ENCODE measurements at places on chromosomes 5 and 9.

- DNase-seq = peak; percentile 12
Observed at GRCh38 chr9:97220894-97221477, 86.5 kb upstream of the CCDC180 start.

GRCh38 chr5:94746731-94747124 lies 128.3 kb downstream of the SLF1 start:
- peak; percentile 20 for DNase-seq

DNA sequence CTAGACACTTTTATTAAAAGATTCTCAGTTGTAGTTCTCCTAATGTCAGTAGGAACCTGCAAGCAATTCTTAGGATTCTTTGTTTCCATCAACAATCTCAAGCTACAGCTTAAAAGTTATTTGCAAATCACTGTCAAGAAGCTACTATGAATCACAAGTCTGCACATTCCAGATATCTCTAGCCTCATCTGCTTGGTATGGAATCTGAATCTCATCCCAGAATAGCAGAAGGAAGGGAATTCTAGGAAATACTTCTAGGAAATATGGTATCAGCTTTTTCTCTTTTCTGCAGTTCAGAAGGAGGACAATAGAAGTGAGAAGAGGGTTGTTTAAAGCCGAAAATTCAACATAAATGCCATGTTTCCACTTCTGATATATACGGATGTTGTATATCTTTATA lies 792.2 kb upstream of the CDH9 start:
- DNase-seq = peak; percentile 16

DNA sequence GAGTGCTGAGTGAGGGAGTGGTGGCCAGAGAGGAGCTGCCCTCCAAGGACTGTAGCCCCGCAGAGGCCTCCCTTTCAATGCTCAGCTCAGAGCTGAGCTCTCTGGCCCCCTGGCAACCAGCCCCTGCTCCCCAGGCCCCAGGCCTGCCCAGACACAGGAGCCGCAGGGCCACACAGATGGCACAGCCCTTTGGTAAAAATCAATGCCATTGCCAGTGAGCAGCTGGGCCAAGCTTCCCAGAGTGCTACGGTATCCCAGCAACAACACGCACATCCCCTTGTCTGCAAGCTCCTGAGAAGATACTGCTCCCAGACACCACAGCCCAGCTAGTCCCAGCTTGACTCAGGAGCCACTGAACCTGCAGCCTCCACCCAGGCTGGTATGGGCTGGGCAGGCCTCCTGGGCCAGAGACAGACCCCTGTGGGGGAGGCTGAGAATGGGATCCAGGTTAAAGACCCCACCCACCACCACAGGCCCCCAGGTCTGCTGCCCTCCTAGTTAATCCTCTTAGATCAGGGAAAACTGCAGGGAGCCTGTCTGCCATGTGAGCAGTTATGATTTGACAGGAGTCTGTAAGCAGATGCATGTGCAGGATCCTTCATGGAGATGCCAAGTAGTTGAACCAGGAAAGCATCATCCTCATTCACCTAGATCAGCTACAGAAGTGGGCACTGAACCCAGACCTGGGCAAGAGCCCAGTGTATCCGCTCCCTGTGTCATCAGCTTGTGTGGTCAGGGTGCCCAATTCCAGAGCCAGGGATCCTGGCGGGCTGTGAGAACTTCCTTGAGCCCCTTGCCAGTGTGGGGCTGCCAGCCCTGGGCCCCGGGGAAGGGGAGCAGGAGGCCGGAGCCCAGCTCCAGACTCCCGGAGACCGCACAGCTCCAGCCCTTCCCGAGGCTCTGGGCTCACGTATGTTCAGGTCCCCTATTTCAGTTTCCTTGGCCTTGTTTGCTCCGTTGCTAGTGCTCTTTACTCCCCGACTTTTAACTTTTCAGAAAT lies 26.7 kb upstream of the ADAMTS2 start:
- DNase-seq = no peak

DNA sequence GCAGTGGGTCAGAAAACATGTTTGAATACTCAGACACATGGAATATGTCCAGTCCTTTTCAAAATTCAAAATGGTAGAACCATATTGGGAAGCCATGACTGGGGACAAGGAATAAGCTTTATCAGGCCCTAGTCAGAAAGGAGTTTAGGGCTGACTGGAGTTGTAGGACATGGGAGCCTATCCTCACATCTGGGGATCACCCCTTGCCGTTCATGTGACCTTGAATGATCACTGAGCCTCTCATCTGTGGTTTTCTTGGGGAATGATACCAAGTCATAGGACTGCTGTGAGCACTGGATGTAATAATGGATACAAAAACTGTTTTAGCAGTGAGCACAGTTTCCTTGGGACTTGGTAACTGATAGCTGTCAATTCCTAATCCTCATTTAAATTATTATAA lies 84.7 kb downstream of the IQGAP2 start:
- no peak for DNase-seq

DNA sequence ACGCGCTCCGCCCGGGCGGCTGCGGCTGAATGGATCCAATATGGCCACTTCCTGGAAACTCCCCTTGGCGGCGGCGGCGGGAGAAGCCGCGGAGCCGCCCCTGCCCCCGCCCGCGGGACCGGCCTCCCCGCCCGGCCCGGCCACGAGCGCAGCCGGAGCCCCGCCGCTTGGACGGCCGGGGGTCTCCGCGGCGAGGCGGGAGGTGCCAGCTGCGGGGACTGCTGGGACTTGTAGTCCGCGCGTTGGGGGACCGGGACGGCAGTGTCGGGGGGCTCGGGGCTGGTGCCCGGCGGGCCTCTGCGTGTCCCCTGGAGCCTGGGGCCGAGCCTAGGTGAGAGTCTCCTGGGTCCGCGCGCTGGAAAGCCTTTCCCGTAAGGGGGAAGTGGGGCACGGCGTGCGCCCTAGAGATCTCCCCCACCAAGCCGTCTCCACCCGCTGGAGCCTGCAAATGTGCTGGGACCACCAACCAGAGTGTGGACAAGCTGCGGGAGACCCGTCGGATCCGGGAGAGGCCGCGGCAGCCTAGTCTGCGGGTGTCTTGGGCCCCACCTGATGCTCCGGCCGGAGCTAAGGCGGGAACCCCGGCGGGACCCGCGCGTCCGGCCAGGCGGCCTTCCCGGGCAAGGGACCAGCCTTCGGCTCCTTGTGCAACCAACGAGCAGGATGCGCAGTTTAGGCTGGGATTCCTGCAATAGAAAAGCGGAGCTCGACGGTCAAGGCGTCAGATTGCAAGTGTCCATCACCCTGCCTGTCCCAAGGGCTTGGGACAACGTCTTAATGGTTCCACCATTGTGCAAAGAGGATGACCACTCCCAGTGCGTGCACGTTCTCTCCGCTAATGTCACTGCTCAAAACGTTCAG lies at the start of gene SEPTIN8:
SEPTIN8 (minus strand) TSS at position 31 of the 861 bp plus-strand sequence. CDS start 102 bp downstream, outside the sequence.
- peak; percentile 75 for DNase-seq

- no peak for DNase-seq
Observed at GRCh38 chr5:149594206-149594895, 13.1 kb downstream of the ARHGEF37 start.

GRCh38 chr9:93801581-93802284 lies 153.4 kb downstream of the BARX1 start:
- DNase-seq = no peak

GRCh38 chr5:17412760-17413671 lies 85.0 kb upstream of the TAF11L2 start:
- no peak for DNase-seq

- DNase-seq = no peak
Observed at GRCh38 chr5:15506146-15506545, 6.2 kb downstream of the FBXL7 start.

DNA sequence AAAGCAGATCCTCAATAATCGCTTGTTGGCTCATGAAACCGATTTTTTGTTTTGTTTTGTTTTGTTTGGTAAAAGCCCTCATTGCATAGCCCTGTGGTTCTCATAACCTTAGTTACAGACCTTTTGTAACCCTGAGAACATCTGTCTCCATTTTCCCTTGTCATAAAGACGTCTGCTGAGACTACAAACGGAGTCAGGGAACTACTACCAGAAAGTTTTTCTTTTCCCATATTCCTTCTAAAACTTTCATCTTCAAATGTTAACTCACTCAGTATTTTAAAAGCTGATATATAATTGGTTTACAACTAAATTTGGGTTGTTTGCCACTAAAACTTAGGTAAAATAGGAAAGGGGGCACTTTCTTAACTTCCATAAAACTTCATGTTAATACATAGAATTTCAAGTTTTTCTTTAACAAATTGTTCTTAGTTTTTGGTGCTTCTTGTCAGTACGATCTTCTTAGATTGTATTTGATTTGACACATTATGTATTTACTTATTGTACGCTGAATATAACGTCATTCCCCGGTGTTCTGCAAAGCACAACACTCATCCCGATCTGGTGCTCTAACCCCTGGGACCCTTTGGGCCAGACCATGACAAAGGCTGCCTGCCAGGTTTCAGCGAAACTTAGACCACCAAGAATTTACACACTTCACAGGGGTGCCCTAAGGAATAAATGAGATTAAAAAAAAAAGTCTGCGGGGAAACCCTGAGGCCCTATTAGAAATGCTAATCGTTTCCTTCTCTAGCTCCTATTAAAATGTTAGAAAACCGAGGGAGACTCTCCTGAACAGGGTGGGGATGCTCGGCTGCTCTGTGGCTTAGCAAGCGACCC lies 1.1 kb upstream of the ANP32B start:
- DNase-seq = no peak

DNA sequence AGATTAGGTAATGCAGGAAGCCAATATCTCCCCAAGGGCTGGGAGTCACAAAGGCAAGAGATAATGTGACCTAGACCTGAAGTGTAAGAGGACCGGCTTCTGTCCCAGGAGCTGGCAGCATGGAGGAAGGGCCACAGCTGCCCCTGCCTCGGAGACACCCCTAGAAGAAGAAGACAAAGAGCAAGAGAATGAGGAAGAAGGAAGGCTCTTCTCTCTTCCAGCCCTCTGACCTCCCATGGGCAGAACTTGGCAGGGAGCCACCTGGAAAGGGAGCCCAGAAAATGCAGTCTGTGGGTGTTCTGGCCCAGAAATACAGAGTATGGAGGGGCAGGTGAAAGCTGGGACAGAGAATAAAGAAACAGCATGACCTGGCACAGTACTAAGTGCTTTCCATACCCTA lies 151.0 kb downstream of the C5orf15 start:
- no peak for DNase-seq

- DNase-seq = no peak
Observed at GRCh38 chr5:60077292-60077691, 183.8 kb upstream of the PDE4D start.

GRCh38 chr9:116901260-116901659 lies 214.2 kb downstream of the TRIM32 start:
- no peak for DNase-seq
